ENCODE measurements at places on chromosomes 5 and 9.

- no peak for DNase-seq
These were observed 24.3 kb downstream of the EFNA5 start for GRCh38 chr5:107646418-107646817.

DNA sequence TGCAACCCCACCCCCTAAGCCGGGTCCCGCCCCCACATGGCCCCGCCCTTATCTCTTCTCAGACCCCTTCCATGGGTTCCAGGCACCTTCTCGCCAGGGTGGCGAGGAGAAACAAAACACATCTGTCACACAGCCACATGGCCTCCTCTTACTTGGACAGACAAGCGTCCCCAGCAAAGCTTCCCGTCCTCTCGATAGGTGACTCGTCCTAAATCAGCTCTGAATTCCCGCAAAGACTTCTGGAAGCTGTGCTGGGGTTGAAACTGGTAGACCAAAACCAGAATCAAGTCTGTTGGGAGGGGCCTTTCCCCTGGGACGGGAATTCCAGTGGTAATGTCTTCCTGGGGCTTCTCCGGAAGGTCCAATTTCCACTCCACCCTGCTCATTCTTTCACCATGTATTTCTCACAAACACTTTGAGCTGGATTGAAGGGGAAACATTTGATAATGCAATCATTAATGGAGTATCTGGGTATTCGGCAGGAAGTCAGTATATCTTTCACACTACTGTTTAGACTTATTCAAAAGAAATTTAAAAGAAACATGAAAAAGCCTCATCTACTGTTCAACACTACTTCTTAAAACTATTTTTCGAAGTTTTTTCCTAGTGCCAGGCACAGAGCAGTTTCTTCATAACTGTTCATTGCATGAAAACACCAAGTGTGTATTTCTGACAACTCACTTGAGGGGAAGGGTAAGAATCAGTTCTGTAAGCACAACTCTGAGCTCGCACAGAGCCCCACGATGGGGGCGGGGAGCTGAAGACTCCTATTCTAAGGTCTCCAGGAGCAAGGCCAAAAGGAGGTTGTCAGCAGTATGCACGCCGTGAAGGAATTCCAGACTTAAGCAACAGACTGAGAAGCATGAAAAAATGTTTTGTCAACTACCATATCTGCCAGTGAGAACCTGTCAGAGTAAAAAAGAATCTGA lies 644 bp upstream of the CTNNAL1 start:
- peak; percentile 72 for DNase-seq

GRCh38 chr5:59767681-59768151 lies 125.8 kb downstream of the PDE4D start:
- DNase-seq, result no peak

- DNase-seq, result peak; percentile 4
These were observed 75.7 kb upstream of the FCN1 start for GRCh38 chr9:134993416-134993815.

- peak; percentile 43 for DNase-seq
These were observed 126.3 kb upstream of the ELL2 start for GRCh38 chr5:96087939-96088338.

DNA sequence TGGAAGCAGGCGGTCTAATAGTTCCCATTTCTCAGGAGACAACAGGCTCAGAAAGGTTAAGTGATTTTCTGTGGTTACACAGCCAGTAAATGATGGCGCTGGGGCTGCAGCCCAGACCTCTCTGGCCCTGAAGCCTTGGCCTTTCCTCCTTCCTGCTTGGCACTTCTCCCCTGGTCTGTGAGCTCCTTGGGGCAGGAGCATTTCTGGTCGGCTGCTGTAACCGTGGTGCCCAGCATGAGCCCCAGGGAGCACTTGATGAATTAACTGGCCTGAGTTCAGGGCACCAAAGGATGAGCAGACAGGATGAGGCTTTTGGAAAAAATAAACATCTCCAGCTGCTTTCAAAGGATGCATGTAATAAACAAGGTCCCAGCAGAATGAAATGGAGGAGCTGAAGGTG lies 30.2 kb downstream of the CDHR2 start:
- no peak for DNase-seq

DNA sequence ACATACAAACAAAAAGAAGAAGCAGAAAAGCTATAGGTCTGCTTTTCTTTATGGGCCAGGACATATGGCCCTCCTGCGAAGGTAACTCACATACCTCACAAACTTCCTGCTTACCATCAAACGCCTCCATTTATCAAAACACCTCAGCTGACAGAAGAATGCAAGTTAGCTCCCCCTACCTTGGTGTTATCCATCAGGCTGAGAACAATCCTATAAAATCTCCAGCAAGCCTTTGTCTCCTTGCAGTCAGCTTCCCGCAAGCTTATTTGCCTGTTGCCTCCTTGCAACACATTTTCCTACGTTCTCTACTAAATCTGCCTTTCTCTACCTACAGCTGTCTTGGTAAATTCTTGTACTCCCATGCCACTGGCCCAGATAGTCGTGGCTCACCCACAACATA lies 22.7 kb upstream of the PCA3 start:
- DNase-seq, result no peak

DNA sequence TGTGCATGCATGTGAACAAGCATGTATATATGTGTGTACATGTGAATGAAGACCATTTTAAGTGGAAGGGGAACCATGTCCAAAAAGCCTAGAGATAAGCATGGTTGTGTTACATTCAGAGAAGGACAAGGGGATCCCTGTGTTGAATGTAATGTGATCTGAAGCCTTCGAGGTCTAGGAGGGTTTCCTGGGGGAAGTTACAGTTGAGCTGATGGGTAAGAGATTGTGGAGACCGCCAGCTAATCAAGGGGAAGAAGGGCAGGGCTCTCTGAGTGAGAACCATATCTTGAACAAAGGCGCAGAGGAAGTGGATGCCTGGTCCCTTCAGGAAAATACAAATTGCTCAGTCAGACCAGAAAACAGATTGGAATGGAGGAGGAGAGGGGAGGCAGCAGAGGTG lies 45.5 kb upstream of the TNFSF15 start:
- DNase-seq, result no peak

DNA sequence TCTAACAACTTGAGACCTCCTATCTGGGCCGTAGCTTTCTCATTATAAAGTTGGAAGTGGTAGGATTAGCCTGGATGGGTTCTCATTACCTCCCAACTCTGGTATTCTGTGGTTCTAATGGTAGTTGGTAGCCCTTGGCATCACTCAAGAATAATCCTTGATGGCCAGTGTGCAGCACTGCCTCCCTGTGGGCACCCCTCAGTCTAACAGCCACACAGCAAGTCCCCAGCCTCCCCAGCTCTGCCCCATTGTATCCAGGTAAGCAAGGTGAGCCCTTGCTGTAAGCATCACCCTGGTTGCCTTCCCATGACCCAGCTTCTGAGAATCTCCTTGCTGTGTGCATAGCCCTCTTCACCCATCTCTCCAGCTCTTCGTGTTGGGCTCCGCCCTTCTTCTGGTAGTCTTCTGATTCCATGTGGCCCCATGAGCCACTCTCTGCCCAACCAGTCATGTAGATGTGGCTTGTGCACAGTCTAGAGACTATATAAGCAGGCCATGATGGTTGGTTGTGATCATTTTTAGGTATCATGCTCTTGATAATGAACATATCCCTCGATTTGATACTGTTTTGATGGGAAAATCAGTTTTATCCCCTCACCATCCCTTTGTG lies 57.6 kb upstream of the GRHPR start:
- DNase-seq, result no peak

- no peak for DNase-seq
These were observed 58.6 kb downstream of the PAM start for GRCh38 chr5:102813740-102814139.

GRCh38 chr5:132237141-132237540 lies 9.5 kb upstream of the P4HA2 start:
- DNase-seq, result no peak

Measured in retina (tissue), 1 donor.